Occipital lobe (tissue), 3 donors: ENCODE measurements at places on chromosomes 6 and 20. TPM values are rescaled to one million over a fixed set of nuclear protein-coding genes. Genes with fewer than 3 reads are reported as not detected.

Gene PRL
- total RNA-seq: not detected

Gene KHDC1
- 4.1 TPM for total RNA-seq

Gene FAM83B
- total RNA-seq: 0.47 TPM

Gene DACT2
- total RNA-seq: 0.62 TPM

Gene IBTK
- total RNA-seq: 105 TPM

Gene BNIP5
- not detected for total RNA-seq

- no peak for DNase-seq
Observed at GRCh38 chr6:13183415-13184088, 144.8 kb downstream of the TBC1D7 start.

GRCh38 chr6:153085239-153085638 is 45.8 kb downstream of the RGS17 start:
- no peak for DNase-seq

- no peak for DNase-seq
Observed at GRCh38 chr6:62891065-62891647, 320.1 kb upstream of the FKBP1C start.

- DNase-seq: peak; percentile 58
Observed at GRCh38 chr6:39361657-39362486, 39.4 kb upstream of the KCNK16 start.

GRCh38 chr6:155050311-155050710 is 55.2 kb downstream of the TIAM2 start:
- no peak for DNase-seq

GRCh38 chr20:25696371-25697131 is at the start of gene ZNF337:
TSS of gene ZNF337 (minus strand) at chr20:25696853. CDS start at chr20:25686417, 10,436 bp downstream.
- peak; percentile 92 for DNase-seq

GRCh38 chr6:20205722-20206161 is 6.5 kb downstream of the MBOAT1 start:
- no peak for DNase-seq

GRCh38 chr6:1942834-1943233 is 302.6 kb downstream of the GMDS start:
- no peak for DNase-seq

DNA sequence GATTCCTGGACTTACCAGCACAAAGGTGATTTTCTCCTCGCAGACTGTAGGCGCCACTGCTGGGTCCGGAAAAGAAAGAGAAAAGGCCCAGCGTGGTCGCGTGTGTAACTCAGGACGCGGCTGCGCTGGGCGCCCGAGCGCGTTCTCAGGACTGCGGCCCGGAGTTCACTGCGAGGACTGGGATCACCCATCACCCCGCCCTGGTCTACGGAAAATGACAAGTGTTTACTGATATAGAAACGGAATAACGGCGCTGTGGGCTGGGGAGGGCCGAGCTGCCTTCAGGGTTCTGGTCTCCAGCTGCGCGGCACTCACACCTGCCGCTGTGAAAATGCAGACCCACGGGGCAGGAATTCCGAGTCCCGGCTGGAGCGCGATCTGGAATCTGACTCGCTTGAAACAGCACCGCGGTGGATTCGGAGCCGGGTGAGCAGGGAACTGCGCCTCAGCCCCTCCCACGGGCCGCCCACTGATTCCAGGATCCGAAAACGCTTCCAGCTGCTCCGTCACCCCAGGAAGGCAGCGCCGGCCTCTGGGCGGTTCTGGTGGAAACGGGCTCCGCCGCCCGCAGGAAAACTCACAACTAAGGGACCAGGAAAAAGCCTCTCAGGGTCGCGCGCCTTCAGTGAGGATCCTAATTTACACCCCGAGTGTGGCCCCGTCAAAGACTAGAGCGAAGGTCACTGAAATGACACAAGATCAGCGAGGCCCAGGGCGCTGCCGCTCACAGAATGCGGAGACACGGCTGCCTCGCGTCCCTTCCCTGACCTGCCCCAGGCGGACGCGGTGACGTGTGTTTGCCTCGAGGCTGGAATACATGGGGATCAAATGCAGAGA is 34.5 kb downstream of the HLA-A start:
- peak; percentile 52 for DNase-seq

- no peak for DNase-seq
Observed at GRCh38 chr6:52524918-52525317, 51.9 kb downstream of the TRAM2 start.

GRCh38 chr6:79776076-79776475 is 144.9 kb downstream of the SH3BGRL2 start:
- no peak for DNase-seq

GRCh38 chr20:4978050-4978918 is 23.0 kb downstream of the SLC23A2 start:
- no peak for DNase-seq

DNA sequence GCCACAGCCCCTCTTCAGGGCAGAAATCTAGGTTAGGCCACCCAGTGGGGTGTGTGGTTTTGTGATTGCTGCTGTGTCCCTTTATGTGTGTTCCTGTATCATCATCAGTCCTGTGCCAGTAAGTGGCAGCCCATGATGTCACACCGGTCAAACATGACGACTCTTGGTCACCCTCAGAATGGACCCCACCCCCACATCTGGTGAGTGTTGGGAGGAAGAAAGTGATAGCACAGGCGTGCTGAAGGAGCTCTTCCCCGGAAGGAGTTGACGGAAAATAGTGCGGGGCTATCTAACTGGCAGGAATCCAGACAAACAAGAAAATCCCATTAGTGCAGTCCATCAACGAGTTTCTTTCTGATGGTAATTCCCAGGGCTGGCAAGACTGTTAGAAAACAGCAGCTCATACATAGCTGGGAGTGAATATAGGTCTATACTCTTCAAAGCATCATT is 33.4 kb upstream of the IL17A start:
- no peak for DNase-seq

GRCh38 chr20:40511478-40511877 is 177.6 kb downstream of the MAFB start:
- DNase-seq: no peak
